ENCODE measurements at places on chromosomes 6 and 20.

DNA sequence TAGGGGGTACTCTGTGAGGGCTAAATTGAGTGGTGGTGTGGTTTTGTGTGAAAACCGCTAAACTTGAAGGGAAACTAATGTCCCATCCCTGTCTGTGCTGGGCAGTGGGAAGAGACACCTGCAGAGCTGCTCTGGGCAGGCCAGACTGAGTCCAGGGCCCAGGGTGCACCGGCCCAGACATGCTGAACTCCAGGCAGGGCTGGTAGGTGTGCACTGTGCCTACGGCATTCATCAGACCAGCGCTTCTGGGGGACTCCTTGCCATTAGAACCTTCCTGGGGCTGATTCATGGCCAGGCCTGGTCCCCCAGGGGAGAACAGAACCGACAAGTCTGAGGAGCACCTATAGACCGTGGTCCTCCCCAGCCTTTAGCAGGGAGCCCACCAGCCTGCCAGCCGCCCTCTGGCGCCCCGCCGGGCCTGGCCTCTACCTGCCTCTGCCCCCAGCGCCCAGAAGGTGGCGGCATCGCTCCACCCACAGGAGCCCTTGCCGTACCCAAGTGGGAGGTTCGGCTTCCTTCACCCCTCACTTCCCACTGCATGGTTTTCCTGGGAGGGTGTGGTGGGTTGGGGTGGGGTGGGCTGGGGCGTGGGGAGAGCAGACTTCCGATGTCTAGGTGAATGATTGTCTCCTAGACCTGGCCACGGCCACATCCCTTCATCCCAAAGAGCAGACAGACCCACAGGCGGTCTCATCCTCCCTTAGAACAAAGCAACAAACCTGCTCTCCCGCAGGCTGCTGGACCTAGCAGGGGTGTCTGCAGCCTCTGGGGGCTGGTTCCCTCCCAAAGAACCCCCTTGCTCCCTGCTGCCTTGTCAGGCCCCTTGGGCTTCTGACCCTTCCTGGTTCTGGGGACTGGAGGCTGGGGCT is 15.5 kb downstream of the CCDC167 start:
- no peak for DNase-seq

DNA sequence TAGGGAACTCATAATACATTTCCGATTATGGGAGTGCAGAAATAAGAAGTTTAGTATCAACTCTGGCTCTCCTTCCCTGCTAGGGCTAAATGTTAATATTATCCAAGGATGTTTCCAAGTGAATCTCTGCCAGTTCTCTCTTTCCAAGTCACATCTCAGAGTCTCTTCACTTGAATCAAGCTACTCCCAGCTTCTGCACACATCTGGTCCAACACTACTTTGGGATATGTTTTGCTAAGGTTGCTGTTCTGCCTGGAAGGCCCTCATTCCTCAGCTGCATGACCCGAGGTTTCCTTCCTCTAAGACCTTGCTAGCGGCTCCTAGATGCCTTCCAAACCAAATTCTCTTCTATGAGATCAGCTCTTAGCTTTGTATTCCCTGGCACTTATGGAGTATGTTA is 331.8 kb downstream of the GJA1 start:
- DNase-seq: no peak

- no peak for DNase-seq
These were observed 50.8 kb downstream of the PSMG4 start for GRCh38 chr6:3309391-3310050.

- no peak for DNase-seq
These were observed 5.8 kb downstream of the TFEB start for GRCh38 chr6:41729624-41730023.

- DNase-seq: no peak
These were observed 26.9 kb downstream of the LYRM2 start for GRCh38 chr6:89611666-89612065.

GRCh38 chr6:166608774-166609173 is 18.3 kb downstream of the RPS6KA2 start:
- DNase-seq: no peak

GRCh38 chr6:24933868-24934401 is 1.8 kb downstream of the RIPOR2 start:
- DNase-seq: no peak

- DNase-seq: no peak
These were observed 9.6 kb downstream of the BTNL2 start for GRCh38 chr6:32397252-32397920.

- DNase-seq: no peak
These were observed 205.2 kb downstream of the BMP7 start for GRCh38 chr20:57061051-57061900.

DNA sequence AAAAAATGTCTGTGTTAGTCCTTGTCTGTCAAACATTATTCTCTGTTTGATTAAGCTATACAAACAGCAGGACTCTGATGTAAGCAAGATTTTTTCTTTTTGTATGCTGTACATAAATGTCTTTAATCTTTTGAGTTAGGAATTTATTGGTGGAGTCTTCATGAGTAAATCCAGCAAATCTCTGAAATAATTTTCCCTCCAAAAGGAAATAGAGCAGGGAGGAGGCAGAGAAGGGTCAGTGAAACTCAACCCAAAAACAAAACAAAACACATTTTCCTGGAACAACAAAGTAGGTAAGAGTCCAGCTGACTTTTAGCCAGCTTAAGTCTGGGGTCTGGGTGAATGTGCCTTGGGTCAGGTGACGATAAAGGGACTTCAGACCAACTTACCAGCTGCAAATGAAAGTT is 113.7 kb downstream of the FOXA2 start:
- DNase-seq: no peak

GRCh38 chr6:24646771-24647170 is 780 bp upstream of the KIAA0319 start:
- no peak for DNase-seq

DNA sequence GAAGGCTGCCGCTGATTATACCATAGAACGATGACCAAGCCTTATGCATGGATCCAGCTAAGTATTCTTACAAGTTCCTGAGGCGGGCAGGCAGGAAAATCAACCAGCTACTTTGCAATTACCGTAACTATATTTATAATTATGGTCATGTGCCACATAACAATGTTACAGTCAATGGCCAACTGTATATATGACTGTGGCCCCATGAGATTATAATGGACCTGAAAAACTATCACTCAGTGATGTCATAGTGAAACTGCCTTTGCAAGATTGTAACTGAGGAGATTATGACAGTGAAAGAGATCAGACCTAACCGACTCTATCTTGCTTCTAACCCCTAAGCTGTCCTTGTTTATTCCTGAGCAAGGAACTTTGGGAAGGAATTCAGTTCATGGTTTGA is 33.1 kb upstream of the FAM135A start:
- DNase-seq: no peak

DNA sequence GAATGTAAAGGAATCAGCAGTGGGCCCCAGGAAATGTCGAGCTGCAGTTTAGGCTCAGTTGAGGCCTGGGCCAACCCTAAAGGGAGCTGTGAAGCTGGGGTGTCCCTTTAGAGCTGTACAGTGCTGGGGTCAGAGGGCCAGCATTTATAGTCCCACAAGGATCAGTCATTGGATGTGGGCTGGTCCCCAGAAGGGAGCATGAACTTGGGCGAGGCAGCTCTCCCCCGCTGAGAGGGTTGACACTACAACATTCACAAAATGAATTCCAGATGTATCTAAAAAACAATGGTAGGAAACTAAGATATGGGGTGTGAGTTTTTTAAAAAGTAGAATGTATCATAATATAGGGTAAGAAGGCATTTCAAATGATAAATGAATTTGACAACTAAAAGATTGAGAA is 29.7 kb upstream of the TMX4 start:
- DNase-seq: no peak

DNA sequence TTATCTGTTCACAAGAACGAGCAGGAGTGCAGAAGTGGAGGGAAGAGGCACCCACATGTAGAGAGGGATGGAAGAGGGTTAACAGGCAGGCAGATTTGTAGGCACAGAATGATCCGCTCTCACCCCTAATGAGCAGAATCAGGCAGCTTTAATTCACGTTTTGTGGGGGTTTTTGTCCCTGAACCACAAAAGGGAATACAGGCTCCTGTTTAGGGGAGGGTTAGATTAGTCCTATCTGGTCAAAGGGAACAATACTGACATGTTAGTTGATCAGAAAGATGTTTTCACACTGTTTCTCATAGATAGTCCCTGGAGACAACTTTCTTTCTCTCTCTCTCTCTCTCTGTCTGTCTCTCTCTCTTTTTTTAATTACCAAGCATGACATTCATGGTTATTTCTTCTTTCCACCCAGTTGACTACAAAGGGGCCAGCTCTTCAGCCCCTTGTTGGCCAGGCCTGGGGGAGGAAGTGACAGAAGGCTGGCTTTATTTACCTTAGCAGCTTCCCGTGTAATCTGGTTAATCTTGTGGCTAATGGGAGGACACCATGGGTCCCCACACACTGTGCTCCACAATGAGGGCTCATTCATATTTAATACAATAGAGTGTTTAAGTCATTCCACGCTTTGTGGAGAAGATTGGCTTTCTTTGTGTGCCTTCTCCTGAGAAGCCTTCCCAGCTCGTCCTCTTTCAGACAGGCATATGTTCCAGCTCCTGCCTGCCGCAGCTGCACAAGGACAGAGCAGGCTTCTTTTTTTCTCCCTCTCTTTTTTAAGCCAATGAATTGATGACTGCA is 958.8 kb downstream of the TFAP2A start:
- no peak for DNase-seq

DNA sequence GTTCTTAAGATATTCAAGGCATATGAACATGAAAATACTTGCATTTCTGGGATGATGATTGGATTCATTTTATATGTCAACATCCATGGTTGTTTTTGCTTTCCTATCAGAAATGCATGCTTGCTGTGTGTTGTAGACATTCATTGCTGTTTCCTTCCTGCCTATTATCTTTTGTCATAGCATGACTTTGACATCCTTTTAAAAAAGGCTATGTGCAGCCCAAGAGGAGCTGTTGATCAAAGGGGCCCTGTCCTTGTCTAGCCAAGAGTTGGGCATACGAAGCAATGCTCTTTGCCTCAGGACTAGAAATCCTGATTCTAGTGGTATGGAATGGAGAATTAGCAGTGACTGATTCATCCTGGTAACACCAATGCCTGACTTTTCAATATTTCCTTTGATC is 143.1 kb downstream of the RNF144B start:
- no peak for DNase-seq

GRCh38 chr6:5004373-5005037 is 668 bp upstream of the RPP40 start:
- DNase-seq: no peak

- no peak for DNase-seq
These were observed 36.8 kb downstream of the TSPYL4 start for GRCh38 chr6:116217069-116217468.

DNA sequence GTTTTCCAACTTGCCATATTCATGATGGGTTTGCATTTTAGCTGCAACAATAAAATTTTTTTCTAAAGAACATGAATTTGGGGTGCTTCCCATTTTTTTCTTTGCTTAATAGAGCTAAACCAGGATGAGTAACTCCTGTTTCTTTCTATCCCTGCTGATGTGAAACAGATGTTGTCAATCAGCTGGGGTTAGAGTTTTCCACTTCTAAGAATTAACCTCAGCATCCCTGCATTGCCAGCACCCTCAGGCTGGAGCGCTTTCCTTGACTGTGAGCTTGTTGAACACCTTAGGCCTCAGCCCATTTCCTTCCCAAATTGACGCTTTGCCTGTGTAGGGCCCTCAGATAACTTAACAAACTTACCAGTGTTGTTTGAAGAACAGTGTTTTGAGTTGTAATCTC is 74.5 kb downstream of the PTPN1 start:
- DNase-seq: no peak

DNA sequence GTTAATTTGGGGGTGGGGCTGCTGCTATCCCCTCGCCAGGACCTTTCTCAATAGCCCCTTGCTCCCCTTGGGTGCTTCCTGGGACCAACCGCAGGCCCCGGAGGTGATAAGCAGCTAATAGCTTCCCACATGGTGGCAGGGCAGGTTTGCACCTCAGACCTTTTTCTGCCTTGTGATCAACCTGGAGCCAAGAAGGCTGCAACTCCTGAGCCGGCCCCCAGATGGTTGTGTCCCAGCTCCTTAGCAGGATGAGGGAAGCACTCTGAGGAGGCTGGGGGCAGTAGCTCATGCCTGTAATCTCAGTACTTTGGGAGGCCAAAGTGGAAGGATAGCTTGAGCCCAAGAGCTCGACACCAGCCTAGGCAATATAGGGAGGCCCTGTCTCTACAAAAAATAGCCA is 85.5 kb downstream of the BMP7 start:
- no peak for DNase-seq

DNA sequence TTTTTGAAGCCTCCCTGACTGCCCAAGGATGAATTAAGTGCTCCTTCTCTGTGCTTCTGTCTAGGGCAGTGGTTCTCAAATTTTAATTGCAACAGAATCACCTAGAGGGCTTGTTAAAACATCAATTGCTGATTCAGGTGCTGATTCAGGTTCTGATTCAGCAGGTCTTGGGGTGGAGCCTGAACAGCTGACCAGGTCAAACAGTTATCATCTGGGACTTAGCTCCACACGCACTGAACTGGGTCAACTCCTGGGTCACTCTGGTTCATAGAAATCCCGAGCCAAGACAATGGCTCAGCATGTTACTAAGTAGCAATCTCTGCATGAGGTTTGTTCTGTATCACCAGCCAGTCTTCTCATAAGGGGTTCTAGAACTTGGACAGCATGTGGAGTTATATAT is 192.3 kb downstream of the GJA1 start:
- DNase-seq: no peak

DNA sequence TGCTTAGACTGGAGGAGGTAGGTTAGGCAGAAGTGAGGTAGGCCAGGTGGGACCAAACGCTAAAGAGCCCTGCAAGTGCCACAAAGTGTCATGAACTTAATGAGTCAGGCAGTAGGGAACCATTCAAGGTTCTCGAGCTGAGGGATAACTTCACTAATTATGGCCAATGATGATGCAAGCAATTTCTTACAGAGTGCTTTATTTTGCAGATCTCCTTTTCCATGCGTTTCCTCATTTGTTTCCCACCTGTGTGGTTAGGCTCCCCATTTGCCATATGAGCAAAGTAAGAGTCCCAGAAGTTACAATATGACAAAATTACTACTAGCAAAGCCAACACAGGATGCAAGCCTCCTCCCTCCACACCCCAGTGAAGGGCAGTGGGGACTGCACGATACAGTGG is 36.5 kb upstream of the PSMF1 start:
- DNase-seq: no peak

DNA sequence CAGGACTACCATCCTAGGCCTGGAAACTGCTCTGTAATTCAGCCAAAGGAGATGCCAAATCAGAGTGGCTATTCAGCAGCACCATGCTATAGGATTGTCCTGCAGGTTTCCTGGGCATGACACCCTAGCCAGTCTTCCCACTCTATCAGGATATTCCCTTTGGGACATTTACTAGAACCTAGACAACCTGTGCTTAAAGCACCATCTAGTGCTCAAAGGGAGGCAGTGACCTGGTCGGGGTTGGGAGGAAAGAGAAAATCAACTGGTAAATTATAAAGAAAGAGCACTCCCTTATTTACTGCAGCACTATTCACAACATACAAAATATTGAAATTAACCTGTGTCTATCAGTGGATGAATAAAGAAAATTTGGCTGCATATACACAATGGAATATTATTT is 67.2 kb upstream of the SMLR1 start:
- DNase-seq: no peak

DNA sequence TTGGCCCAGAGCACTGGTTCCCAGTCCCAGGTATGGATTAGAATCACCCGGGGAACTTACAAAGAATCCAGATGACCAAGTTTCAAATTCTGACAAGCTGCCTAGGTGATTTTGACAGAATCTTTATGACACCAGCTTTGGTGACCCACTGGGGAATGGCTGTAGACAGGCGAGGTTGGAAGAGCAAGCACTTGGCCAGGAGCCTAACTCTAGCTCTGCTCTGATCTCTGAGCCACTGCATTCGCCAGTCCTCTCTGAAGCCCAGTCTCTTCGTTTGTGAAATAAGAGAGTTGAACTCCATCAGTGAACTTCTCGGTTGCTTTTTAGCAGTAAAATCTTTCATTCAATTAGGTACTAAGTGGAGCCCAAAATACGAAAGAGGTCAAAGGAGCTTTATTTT is 161.2 kb downstream of the VEGFA start:
- no peak for DNase-seq

Measured in C1 segment of cervical spinal cord (tissue), 14 donors.